WERI-Rb-1 (cell line): ENCODE measurements at places on chromosomes 1 and 21.
A peak's percentile ranks its signal among the peaks of the same experiment; 100 is the strongest.

DNA sequence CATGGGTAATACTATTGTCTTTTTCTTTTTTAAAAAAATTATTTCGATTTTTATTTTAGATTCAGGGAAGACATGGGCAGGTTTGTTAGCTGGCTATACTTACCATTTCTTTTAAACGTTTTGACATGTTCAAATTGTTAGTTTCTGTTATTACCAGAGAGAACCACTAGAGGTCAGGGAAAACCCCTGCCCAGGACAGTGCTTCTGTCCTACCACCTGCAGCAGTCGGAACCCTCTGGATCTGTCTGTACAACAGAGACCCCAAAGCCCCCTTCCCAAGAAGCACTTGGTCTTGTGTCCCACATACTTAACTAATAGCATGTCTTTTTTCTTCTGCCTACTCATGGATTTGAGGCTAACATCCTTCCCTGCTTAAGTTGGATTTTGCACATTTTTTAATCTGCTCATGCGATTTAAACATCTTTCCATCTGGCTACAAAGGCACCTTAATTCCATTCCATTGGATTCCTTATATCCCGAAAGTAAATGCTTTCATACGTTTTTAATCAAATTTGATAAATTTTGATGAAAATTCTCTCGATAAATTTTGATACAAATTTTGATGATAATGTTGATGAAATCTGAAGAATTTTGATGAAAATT, 10.0 kb upstream of the C1orf115 start:
- DNase-seq = peak; percentile 59

- DNase-seq = peak; percentile 58
Measured at GRCh38 chr1:236868625-236869467, 73.8 kb downstream of the MTR start.

- no peak for DNase-seq
Measured at GRCh38 chr1:3007298-3008147, 13.7 kb upstream of the ACTRT2 start.

DNA sequence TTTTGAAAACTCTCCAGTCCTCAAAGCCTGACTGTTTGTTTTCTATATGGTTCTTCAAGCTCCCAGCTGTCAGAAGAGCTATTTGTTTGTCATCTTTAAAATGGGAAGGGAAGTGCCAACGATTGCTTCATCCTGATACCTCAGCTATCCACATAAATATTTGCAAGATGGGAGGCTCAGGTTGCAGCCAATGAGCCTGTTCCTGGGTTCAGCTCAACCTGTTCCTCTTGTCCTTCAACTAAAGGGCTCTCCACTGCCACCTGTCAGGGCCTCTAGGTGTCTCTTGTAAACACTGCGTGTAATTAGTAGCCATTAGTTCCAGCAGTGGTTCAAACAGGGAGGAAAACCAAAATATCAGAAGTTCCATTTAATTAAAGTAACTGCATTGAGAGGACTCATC, 445.1 kb downstream of the AJAP1 start:
- no peak for DNase-seq

DNA sequence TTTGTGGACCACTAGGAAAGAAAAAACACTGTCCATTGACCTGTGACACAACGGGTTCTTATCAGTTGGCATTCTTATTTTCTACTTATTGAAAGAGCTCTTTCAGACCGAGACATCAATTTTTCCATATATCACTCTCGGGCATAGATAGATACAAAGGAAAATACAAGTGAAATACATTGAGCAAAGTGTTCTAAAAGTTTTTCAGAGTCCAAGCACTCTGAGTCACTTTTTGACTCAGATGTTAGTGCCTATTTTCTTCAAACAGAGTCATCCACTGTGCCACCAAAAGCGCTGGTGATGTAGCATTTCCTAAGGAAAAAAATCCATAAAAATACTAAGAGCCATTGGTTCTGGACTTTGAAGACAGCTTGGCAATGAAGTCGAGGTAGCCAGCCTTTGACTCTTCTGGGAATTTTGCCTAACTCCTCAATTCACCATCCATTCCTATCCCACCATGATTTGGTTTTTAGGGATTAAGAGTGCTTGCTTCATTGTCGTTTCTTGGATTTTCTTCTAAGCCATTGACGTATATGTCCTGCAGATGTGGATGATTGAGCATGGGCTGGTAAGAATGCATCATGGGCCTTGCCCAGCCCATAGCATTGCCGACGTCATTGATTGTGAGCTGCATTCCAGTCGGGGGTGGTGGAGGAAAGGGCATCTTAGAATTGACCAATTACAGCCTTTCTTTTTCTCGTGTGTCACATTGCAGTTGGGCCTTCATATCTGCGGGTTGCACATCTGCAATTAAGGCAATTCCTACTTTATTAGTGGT, 10.6 kb downstream of the GALNT2 start:
- no peak for DNase-seq

DNA sequence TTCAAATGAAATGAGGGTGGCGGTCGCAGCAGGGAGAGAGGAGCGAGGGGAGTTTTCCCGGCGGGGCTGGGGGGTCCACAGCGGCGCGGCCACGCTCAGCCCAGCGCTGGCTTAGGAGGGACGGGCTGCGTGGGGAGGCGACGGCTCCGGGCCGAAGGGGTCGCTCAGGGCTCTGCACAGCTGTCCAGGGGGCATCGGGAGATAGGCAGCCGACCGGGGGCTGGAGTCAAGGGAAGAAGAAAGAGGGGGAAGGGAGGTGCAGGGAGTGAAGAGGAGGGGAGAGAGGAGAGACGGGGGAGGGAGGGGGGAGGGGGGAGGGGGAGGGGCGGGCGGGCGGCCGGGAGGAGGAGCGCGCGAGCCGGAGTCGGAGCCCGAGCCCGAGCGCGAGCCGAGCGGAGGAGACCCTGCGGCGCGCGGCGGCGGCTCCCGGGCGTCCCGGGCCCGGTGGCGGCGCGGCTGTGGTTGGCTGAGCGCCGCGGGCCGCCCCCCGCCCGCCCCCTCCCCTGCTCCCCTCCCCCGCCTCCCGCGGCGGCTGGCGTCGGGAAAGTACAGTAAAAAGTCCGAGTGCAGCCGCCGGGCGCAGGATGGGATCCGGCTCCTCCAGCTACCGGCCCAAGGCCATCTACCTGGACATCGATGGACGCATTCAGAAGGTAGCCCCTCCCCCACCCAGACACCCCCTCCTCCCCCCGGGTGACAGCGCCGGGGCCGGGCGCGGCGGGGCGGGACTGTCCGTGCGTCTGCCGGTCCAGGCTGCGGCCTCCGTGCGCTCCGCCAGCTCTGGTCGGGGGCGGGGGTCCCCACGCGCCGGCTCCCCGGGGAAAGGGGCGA, at the start of gene PDE9A:
PDE9A (plus strand) TSS at position 391 of the 831 bp plus-strand sequence; CDS start at position 585, 194 bp downstream.
- DNase-seq = peak; percentile 76

DNA sequence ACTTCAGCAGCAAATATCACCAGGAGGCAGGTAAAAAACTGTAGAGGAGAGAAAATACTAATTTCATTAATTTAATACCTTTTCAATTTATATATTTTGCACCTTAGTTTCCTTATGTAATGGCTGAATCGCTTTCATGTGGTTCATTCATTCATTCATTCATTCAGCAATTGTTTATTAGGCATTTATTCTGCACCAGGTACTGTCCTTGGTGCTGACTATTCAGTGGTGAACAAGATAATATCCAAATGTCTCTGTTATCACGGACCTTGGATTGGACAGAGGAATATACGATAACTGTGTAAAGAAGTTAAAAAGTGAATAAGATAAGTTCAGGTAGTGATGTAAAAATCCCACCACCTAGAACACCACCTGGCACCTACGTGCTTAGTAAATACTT, 28.8 kb downstream of the TSPAN2 start:
- DNase-seq = no peak

GRCh38 chr21:29649406-29649814, 290.4 kb downstream of the GRIK1 start:
- peak; percentile 94 for DNase-seq
